ENCODE measurements at places on chromosomes 11 and 22. TPM values are rescaled to one million over a fixed set of nuclear protein-coding genes. Genes with fewer than 3 reads are reported as not detected.

Gene SLC16A8
- total RNA-seq: not detected

Gene TBX10
- total RNA-seq: not detected

Gene NFAM1
- total RNA-seq: not detected

Gene KRTAP5-8
- not detected for total RNA-seq

Gene POU2AF3
- total RNA-seq: 1.00 TPM

Gene TSPAN4
- 197 TPM for total RNA-seq

Gene IL17REL
- 0.08 TPM for total RNA-seq

Gene PLET1
- total RNA-seq: not detected

Gene BTG4
- not detected for total RNA-seq

Gene FGF19
- 0.09 TPM for total RNA-seq

Gene TMEM86A
- 0.21 TPM for total RNA-seq

Gene NCAM1
- not detected for total RNA-seq

Gene TSGA10IP
- total RNA-seq: not detected

Gene NRXN2
- total RNA-seq: 0.22 TPM

Gene OAF
- total RNA-seq: 9.9 TPM

Gene OR8A1
- not detected for total RNA-seq

Gene RASGRP2
- total RNA-seq: 1.1 TPM

Gene SNX32
- not detected for total RNA-seq

Gene SYT9
- total RNA-seq: 0.16 TPM

Gene ALDH3B2
- total RNA-seq: not detected

Gene USP2
- total RNA-seq: 0.68 TPM

Gene GGTLC3
- total RNA-seq: not detected

Gene SYT7
- total RNA-seq: 1.8 TPM

Gene OR10A6
- total RNA-seq: not detected

Gene MIAT
- 0.25 TPM for total RNA-seq

Gene CATSPER1
- 1.8 TPM for total RNA-seq

Gene MS4A6E
- not detected for total RNA-seq

Gene PANX3
- total RNA-seq: not detected

Gene SLC22A8
- total RNA-seq: not detected

Gene MED19
- total RNA-seq: 30.2 TPM

Gene ANGPTL5
- total RNA-seq: 0.09 TPM

Gene FOLR1
- not detected for total RNA-seq

Gene OR8G1
- not detected for total RNA-seq

Gene ASRGL1
- total RNA-seq: 10.2 TPM

Gene LRRC56
- total RNA-seq: 0.54 TPM
